Immature natural killer cell (primary cell): ENCODE measurements at places on chromosomes 7 and 10.

DNA sequence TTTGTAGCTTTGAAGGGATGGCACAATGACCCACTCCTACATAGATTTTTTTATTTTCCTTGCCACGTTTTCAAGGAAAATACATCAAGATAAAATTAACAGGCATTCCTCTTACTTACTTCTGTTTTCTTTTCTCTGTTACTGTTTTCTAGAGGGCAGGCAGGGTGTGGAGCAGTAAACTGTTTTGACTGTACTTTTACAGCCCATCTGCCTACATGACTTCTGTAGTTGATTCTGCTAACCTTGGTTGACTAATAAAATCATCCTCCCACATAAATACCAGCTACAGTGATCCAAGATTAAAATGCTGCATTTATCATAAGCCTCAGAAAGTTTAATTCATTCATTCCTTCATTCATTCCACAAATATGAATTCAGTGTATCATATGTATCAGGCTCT lies 158.5 kb downstream of the TRIL start:
- H3K27me3 ChIP-seq: peaks cover 3% of the 10 kb centered on the region
- no peak overlapping the region for H3K27ac ChIP-seq
- no peak overlapping the region for H3K4me3 ChIP-seq

- H3K4me1 ChIP-seq: peaks cover 19% of the 10 kb centered on the region
- DNase-seq: no peak
- peaks cover 5% of the 10 kb centered on the region for H3K27me3 ChIP-seq
- no peaks in the 10 kb centered on the region for H3K36me3 ChIP-seq
- peak overlapping the region; percentile 2 for H3K4me3 ChIP-seq
- no peak overlapping the region for H3K27ac ChIP-seq
Observed at GRCh38 chr10:62266611-62267010, 2.0 kb downstream of the RTKN2 start.

- H3K4me3 ChIP-seq: no peak overlapping the region
- H3K27me3 ChIP-seq: peaks cover 4% of the 10 kb centered on the region
- H3K36me3 ChIP-seq: no peaks in the 10 kb centered on the region
- no peak overlapping the region for H3K27ac ChIP-seq
- H3K4me1 ChIP-seq: peaks cover 13% of the 10 kb centered on the region
Observed at GRCh38 chr10:60714233-60714632, 64.0 kb upstream of the CDK1 start.

- peaks cover 7% of the 10 kb centered on the region for H3K27me3 ChIP-seq
- peaks cover 73% of the 10 kb centered on the region for H3K4me1 ChIP-seq
Observed at GRCh38 chr7:129607471-129608120, 3.9 kb upstream of the NRF1 start.

GRCh38 chr10:10847387-10847786 lies 170.3 kb upstream of the CELF2 start:
- no peaks in the 10 kb centered on the region for H3K4me1 ChIP-seq
- no peak overlapping the region for H3K4me3 ChIP-seq
- no peak for DNase-seq
